ENCODE measurements at places on chromosomes 1 and 21.

DNA sequence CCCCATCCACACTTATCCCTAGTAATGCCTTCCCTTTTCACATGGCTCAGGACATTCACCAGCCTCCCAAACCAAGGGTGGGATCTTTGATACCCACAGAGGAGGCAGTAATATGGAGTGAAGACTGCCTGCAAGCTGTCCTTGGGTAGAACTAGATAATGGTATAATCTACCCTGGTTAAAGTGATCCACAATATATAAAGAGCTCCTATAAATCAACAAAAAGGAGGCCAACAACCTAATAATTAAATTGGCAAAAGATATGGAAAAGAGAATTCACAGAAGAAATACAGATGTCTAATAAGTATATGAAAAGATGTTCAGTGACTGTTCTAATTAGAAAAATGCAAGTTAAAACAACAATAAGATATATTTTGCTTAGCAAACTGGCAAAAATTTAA, 30.7 kb upstream of the SPOCD1 start:
- DNase-seq: no peak

GRCh38 chr1:2506007-2506860, 20.2 kb downstream of the PANK4 start:
- no peak for DNase-seq

- no peak for DNase-seq
Measured at GRCh38 chr1:90339811-90340210, 344.9 kb downstream of the ZNF326 start.

DNA sequence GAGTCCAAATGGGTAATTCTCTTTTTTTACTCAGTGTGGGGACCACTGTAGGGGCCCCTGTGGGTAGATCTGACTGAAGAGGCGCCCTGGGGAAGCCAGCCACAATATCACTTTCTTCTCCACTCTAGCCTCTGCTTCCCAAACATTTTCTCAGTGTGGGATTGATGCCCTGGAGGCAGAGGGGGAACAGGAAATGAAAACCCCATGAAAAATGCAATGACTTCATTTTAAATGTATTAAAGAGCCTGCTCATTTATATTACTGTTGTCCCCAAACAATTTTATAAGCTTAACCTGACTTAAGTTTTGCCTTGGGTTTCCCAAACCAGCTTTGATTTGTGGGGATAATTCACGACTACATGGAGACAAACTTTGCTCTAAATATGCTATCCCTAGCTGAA, 181.9 kb downstream of the C1orf94 start:
- DNase-seq: no peak

DNA sequence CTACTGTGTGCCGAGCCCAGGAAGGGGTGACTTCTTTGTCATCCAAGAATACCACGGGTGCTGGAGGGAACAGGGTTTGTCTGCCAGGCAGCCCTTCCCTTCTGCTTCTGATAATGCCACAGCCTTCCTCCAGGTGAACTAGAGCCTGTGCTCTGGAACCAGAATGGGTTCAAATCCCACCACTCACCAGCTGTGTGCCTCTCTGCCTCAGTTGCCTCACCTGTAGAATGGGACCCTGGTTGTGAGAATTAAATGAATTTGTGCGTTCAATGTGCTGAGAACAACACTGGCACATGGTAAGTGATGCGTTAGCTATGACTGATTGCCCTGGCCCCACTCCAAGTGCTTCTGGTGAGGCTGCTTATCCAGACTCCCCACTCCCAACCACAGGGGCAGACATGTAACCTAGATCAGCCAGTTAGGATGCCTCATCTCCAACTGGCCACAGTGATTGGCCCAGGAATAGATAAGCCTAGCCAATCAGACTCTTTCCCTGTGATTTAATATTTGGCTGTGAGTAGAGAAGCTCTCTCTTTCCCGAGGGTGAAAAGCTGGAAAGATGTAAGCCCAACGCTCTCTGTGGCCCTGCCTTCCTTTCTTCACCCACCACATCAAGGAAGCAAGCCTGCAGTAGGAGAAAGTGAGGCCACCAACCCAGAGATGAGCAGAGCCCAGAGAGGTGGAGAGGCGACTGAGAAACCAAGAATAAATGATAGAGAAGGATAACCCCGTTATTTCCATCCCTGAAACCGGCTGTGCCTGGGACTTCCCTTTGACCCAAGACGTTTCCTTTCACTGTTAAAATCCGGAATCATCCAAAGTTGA, 20.8 kb upstream of the LAPTM5 start:
- no peak for DNase-seq

GRCh38 chr1:217472915-217473314, 158.0 kb downstream of the GPATCH2 start:
- DNase-seq: no peak

GRCh38 chr1:7224081-7224534, 438.9 kb downstream of the CAMTA1 start:
- DNase-seq: no peak

GRCh38 chr1:70487459-70487815, 76.4 kb downstream of the CTH start:
- DNase-seq: no peak

DNA sequence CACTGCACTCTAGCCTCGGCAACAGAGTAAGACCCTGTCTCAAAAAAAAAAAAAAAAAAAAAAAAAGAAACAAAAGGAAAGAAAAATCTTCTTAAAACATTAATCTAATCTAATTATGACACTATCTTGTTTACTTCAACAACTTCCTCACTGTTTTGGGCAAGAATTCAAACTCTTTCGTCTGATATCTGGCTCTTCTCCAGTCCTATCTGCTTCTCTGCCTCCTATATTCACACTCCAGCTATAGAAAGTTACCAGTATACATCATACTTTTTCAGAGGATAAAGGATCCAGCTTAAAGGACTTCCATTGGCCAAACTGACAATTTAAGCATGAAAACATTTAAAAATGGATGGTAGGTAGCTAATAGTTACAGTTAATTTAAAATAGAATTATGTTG, 47.3 kb downstream of the EIF2B3 start:
- no peak for DNase-seq

DNA sequence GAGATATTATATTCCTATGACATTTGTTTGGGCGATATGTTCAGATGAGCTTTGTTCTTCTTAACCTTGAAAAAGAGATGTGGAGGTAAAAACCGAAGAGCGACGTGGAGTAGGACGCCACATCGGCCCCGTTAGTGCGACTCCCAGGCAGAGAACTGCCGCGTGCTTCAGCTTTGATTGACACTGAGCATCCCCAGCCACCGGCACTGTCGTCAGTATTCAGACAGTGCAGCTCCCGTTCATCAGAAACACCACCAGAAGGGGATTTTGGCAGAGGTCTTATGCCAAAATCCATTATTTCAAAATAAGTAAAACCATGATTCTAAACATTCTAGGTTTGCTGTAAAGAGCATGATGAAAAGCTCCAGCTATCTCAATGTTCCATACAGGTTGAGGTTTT, 66.5 kb downstream of the AGPAT3 start:
- no peak for DNase-seq

GRCh38 chr1:201893431-201893830, 4.7 kb downstream of the SHISA4 start:
- no peak for DNase-seq

DNA sequence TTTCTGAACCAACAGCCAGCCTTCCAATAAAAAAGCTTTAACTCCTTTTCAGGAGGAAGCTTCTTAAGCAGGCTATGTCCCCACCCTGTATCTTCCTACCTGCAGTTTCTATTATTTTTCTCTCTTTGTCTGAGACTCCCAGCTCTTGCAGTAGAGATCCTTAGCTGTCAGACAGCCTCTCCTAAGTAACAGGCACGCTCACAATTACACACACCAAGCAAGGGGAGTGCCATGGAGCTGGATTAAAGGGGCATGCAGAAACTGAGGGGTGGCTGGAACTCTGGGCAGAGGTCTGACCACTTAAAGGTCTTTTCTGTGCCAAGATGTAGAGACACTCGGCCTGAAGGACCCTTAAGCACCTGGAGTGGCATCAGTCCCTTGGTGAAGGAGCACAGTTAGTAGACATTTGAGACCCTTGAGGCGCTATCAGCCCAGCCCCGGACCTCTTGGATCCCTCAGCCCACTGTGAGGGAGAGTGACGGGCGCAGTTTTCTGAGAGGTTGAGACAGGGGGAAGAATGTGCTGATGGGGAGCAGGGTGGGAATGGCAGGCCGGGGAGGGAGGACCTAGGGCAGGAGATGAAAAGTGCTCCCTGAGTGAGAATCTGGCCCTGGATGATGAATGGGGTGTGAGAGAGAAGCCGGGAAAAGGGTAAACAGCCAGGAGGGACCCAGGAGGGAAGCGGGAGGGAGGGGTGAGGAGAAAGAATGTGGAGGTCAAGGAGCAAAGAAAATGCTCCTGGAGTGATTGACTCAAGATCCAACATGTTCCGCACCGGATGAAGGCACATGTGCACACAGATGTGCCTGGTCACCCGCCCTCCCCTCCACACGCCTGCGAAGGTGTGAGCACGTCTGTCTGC, 13.3 kb downstream of the PLXNA2 start:
- no peak for DNase-seq

- DNase-seq: no peak
Measured at GRCh38 chr1:7026169-7026568, 240.9 kb downstream of the CAMTA1 start.

GRCh38 chr1:83761167-83762038, 237.5 kb downstream of the TTLL7 start:
- no peak for DNase-seq

GRCh38 chr1:46503421-46503820, 13.8 kb downstream of the DMBX1 start:
- no peak for DNase-seq

- no peak for DNase-seq
Measured at GRCh38 chr21:45151445-45152160, 77.2 kb downstream of the ADARB1 start.

GRCh38 chr1:165828103-165828668, 772 bp downstream of the UCK2 start:
- DNase-seq: peak; percentile 41

DNA sequence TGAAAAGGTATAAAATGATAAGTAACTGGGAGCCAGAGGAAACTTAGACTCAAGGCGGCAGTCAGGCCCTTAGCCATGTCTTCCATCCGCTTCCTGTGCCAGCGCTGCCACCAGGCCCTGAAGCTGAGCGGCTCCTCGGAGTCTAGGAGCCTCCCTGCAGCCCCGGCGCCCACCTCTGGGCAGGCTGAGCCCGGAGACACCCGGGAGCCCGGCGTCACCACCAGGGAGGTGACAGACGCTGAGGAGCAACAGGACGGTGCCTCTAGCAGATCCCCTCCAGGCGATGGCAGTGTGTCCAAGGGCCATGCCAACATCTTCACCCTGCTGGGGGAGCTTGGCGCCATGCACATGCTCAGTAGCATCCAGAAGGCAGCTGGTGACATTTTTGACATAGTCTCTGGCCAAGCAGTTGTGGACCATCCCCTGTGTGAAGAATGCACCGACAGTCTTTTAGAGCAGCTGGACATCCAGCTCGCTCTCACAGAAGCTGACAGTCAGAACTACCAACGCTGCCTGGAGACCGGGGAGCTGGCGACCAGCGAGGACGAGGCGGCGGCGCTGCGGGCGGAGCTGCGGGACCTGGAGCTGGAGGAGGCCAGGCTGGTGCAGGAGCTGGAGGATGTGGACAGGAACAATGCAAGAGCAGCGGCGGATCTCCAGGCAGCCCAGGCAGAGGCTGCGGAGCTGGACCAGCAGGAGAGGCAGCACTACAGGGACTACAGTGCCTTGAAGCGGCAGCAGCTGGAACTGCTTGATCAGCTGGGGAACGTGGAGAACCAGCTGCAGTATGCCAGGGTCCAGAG, at the start of gene BECN2:
BECN2 (plus strand) TSS at position 76 of the 803 bp plus-strand sequence; CDS start at position 76, 0 bp downstream.
- no peak for DNase-seq

- no peak for DNase-seq
Measured at GRCh38 chr1:233448109-233448689, 120.7 kb downstream of the MAP3K21 start.

DNA sequence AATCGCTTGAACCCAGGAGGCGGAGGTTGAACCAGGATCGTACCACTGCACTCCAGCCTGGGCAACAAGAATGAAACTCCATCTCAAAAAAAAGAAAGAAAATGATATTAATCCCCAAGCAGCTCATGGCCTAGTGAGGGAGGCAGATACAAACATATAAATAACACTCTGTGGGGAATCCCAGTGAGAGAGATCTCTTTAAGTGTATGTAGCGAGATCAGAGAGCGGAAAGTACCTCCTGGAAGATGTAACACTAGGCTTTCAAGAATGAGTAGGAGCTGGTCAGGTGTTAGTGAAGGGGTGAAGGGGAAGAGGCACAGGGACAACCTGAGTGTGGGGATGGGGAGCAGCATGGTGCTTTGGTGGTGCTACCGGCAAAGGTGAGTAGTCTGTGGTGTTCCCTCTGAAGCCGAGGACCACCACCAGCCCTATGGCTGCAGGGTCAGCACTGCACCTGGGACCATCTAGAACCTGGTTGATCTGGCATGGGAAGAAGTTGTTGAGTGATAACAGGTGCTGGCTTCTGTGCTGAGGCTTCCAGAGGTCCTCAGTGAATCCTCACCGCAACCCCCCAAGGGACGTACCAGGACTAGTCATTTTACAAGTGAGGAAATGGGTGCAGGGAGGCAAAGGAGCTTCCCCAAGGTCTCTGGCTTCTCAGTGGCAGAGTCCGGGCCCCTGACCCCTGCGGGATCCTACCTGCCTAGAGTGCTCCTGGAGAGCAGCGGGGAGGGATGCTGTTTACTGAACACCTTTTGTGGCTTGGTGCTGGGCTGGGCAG, 367.6 kb upstream of the VAMP3 start:
- DNase-seq: no peak

GRCh38 chr21:34519016-34519415, 7.0 kb upstream of the KCNE1 start:
- DNase-seq: no peak

DNA sequence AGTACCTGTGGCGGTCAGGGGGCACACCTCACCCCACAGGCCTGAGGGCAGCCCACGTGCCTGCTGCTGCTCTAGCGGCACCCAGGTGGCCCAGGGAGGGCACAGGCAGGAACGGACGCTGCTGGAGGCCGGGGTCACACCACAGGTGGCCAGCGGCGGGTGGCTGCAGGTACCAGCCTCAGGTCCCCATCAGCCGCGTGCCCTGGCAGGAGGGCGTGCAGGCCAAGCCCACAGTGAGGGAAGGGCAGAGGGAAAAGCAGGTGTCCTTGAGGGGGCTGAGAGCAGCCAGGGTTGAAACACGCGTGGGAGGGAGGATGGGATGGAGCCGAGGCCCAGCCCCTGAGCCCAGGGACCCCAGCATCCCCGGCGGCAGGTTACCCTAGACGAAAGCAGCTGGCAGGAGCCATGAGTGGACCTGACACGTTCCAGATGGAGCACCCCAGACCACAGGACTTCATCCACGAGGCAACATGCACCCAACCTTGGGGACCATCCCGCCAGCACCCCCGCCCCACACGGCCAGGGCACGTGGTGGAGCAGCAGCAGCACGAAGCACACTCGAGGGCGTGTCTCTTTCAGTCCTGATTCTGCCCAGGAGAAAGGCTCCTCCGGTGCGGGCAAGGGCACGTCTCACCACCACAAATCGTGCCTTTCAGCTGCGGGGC, 3.7 kb downstream of the SLC19A1 start:
- DNase-seq: no peak

DNA sequence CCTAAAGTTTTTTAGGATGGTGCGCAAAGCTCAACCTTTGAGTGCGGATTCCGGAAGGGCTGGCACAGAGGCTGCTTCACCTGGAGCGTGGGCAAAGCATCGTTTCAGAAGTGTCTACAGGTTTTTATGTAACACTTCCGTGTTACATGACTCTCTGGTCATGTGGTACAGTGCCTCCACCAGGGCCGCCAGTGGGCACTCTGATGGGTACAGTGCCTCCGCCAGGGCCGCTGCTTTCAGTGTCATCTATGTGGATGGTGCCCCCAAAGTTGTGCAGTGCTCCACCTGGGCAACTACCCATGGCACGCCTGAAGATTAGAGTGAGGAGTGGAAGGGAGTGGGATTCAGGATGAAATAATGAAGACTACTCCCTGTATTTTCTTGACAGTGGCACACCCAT, 101.4 kb upstream of the C1orf174 start:
- no peak for DNase-seq

Data from activated T-cell treated with anti-CD3 and anti-CD28 coated beads, Interleukin-2, amount 50 U/mL, for 4 hours (primary cell).